Fibroblast of lung (primary cell): ENCODE measurements at places on chromosomes 2 and 18. TPM values are rescaled to one million over a fixed set of nuclear protein-coding genes. Genes with fewer than 3 reads are reported as not detected.

- no peak for DNase-seq
Observed at GRCh38 chr2:205776139-205776538, 93.8 kb downstream of the NRP2 start.

- DNase-seq, result no peak
Observed at GRCh38 chr2:233049194-233049761, 10.9 kb upstream of the INPP5D start.

HS1BP3 gene
- 32.4 and 38.1 TPM in 2 replicates for total RNA-seq

MALL gene
- 3.1 and 3.3 TPM in 2 replicates for total RNA-seq

DNA sequence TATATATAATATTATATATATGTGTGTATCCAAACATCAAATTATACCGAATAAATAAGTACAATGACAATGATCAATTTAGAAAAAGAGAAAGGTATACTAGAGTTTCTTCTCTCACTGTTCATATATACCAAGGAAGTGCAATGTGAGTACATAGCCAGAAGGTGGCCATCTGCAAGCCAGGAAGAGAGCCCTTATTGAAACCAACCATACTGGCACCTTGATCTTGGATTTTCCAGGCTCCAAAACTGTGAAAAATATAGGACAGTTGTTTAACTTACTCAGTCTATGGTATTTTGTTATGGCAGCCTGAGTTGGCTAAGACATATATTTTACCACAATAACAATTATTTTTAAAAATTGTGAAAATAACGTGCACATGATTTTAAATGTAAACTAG lies 1490.2 kb upstream of the SLC39A10 start:
- peak; percentile 4 for DNase-seq

BOLL gene
- not detected in 2 replicates for total RNA-seq

LRRC30 gene
- not detected in 2 replicates for total RNA-seq

GRCh38 chr18:3120356-3120755 lies 99.4 kb downstream of the MYOM1 start:
- DNase-seq, result no peak

SERPINB12 gene
- not detected in 2 replicates for total RNA-seq

RAB17 gene
- 0.17 and 0.26 TPM in 2 replicates for total RNA-seq

DNA sequence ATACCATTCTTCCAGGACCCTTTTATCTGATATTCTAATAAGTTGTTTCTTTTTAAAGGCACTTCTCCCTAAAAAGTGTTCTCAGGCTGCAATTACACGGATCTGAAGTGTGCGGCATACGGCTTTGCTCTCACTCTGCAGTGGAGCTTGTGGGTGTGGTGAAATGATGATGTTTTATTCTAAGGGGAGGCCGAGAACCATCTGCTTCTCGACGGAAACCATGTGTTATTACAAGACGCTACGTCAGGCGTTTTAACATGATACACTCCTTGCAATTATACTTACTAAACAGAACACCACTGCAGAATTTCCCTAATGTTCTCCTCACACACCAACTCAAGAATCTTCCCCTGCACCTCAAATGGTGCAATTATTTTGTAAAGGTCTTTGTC lies 34.9 kb upstream of the CTDP1 start:
- no peak for DNase-seq

PAX8 gene
- 0.50 and 0.51 TPM in 2 replicates for total RNA-seq

DNA sequence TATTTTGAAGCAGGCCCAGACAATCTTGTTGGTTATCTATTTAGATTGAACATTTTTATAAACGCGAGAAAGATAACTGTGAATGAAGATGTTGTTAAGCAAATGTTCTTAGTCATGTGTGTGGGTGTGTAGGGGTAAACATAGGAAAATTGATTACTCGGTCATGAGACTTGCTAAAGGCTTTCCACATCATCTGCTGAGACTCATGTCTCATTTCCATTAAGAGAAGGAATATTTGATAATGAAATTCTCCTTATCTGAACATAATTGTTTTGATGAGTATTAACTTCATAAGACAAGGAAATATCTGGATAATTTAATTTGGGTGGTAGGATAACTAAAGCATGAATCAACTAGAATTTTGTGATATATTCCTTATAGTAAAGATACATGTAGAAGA lies 19.7 kb downstream of the CCDC102B start:
- DNase-seq, result peak; percentile 68

ARMC9 gene
- total RNA-seq, result 60.4 and 153 TPM in 2 replicates

GRCh38 chr2:75587954-75588587 lies 27.3 kb upstream of the EVA1A start:
- peak; percentile 51 for DNase-seq

DNA sequence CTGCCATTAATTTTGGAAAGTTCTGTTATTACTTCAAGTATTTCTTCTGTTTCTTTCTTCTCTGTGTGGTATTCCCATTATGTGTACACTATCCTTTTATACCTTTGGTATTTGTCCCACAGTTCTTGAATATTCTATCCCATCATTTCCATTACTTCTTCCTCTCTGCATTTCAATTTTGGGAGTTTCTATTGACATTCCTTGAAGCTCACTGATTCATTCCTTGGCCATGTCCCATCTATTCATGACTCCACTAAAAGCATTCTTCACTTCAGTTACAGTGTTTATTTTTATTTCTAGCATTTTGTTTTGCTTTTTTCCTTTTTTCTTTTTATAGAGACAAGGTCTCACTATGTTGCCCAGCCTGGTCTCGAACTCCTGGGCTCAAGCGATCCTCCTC lies 30.3 kb downstream of the PROC start:
- peak; percentile 15 for DNase-seq

SLC30A3 gene
- under 0.01 TPM in 1 of 2 replicates, not detected in the other for total RNA-seq

COL6A3 gene
- 1,525 and 1,534 TPM in 2 replicates for total RNA-seq

- DNase-seq, result no peak
Observed at GRCh38 chr18:48263914-48264902, 145.0 kb downstream of the ZBTB7C start.

DNA sequence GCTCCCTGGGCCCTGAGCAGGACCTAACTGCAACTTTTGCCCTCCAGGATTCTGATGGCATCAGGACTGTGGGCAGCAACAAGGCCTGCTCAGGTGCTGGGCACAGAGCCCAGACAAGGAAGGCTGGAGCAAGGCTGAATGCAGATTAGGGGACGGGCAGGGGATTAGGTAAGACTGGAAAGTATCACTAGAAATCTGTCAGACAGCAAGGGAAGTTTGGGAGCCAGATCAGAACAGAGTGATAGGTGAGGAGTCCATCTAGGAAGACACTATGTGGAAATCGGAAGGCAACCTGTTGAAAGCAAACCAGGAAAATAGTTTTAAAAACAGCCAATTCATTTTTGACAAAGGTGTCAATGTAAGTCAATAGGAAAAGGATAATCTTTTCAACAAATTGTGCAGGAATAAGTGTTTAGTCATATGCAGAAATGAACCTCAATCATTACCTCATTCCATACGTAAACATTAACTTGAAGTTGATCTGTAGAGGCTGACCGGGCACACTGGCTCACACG lies 56.4 kb upstream of the STPG4 start:
- DNase-seq, result no peak

DNA sequence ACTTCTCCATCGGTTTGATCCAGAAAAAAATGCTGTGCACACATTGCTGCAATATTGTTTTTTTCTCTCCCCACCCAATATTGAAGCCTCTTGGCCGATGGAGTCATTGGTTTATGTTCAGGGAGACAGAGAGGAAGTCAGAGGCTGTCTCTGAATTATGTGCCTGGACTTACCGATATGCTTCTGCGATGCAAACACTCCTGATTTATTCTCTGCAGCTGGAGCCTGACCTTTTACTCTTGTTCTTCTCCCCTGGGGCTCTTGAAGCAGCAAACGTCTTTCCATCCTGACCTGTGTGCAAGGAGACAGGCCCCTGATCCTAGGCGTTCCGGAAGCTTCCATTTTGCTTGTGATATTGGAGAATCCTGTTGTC lies 99.6 kb downstream of the PTGR3 start:
- no peak for DNase-seq

MARCO gene
- not detected in 2 replicates for total RNA-seq

- DNase-seq, result no peak
Observed at GRCh38 chr18:12532661-12533060, 124.9 kb downstream of the PRELID3A start.

SCG2 gene
- total RNA-seq, result 0.66 and 2.1 TPM in 2 replicates

DNA sequence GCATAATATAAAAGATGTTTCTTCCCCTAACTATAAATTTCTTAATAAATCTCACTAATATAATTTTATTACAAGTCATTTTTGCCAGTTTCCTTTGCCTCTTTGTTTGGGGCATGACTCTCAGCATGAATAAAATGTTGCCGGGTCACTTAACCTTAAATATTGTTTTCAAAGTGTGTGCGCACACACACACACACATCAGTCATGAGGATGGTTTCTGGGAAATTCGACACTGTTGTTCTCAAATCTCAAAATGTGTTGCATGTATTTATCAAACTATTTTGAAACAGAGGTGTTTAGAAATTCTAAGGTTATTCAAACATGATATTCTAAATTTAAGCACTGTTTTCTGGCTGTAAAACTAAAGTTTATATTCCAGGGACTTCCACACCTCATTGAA lies 31.5 kb downstream of the FAP start:
- DNase-seq, result no peak
